ENCODE measurements at places on chromosomes 4 and X.

DNA sequence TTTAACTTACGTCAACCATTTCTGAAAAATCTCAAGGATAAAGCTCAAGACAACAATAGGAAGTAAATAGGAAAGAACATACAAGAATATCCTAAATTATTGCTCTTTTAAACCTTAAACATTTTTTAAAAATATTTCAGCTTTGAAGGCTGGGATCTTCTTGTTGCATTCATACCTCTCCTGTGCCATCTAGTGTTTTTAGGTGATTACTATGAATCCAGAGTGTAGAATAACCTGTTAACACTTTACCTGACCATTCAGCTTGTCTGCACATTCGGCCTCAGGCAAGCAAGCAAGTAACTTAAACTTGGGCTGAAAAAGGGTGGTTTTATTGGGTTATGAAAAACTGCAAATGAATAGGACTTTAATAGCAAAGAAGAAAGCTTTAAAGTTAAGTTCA lies 507.8 kb upstream of the INTU start:
- DNase-seq = peak; percentile 20

GRCh38 chrX:22063284-22063683 lies 31.2 kb downstream of the PHEX start:
- DNase-seq = no peak

DNA sequence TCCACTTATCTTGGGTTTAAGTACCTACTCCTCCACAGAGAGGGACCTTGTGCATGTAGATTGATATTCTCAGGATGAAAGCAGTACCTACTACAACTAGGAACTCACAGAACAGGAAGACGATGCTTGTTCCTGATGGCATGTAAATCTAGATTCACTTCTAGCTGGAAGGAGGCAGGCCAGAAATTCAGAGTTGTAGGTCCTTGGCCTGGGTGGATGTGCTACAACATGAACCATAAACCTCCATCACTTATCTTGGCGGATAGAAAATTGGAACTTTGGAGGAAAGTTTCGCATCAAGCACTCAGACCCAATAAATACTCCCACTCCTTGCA lies 9.3 kb upstream of the SMIM20 start:
- no peak for DNase-seq

DNA sequence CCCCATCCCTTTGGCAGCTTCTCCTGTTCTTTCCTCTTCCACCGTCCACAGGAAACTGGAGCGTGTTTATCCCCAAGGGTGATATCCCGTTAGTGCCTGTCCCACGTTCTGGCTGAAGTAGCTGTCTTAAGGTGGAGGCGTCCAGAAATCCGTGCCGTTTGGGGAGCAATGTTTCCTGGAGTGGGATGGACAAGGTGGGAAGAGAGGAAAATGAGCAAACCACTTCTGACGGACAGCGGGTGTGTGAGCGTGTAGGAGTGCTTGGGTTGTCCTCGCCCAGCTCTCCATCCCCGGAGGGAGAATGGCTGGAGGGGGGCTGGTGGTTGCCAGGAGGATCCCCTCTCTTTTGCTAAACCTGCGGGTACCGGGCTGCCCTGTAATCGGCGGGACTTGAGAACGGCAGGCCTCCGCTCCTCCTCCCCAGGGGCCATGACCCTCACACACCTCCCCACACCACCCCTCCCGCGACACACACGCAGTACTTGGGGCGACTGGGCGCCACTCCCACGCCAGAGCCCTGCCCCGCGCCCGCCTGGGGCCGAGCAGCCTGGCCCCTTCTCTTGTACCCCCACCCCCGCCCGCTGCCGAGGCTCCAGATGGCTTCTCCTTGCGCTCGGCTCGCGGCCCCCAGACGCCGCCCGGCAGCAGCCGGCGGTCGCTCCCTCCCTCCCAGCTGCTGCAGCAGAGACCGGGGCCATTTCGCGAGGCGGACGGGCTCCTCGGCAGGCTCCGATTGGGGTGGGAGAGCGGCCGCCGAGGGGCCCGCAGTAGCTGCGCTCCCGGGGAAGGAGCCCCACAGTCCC lies 13.9 kb upstream of the PRDM8 start:
- peak; percentile 35 for DNase-seq

DNA sequence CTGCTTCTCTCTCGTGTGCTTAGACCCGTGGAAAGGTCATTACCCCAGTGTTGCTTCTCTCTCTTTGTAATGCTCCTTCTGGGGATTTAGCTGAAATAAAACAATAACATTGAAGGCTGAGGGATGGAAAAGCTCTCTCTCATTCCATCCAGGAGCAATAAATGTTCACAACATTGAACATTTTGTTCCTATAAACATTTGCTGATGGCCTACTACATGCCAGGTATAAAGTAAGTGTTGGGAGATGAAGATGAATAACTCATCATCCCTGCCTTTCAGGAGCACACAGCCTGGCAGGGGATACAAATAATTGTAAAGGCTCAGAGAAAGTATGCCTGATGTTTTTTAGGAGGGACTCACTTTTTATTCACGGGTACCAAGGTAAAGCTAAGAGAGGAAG lies 158.1 kb downstream of the KDR start:
- no peak for DNase-seq

DNA sequence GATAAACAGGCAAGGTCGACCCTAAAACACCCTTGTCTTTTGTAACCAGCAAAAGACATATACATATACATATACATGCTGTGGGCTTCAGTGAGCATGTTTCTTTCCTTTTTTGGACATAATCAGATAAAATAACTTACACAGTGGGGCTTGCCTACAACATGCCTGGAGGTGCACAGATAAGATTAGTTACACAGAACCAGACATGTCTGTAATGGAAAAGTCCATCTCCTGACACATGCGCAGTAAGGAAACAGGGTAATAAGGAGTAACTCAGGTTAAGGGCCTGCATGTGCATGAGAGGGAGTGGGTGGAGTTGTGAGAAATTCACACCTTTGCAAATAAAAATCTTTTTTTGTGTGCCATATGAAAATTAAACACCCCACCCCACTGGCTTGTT lies 3.4 kb downstream of the UGT2A1 start:
- peak; percentile 58 for DNase-seq

- no peak for DNase-seq
Measured at GRCh38 chr4:107586371-107586770, 133.7 kb downstream of the PAPSS1 start.

DNA sequence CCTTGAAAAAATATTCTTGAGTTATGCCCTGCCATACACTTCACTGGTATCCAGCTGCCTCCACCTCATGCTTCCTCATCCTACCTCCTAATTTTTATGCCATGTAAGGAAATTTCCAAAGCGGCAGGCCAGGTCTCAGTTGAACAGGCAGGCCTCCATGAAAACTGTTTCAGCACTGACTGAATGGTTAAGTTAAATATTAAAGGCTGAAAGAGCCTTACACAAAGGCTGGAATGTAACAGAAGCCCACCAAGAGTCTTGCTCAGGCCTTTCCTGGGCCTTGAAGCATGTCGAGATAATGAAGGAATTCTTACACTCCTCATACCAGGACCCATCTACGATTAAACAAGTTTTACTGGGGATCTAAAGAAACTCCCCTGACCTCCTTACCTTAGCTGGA lies 359.6 kb upstream of the NOCT start:
- no peak for DNase-seq

GRCh38 chr4:155540698-155541097 lies 126.0 kb upstream of the GUCY1A1 start:
- DNase-seq = no peak

Data from foreskin keratinocyte (primary cell).